ENCODE measurements at places on chromosomes 2 and 18.

DNA sequence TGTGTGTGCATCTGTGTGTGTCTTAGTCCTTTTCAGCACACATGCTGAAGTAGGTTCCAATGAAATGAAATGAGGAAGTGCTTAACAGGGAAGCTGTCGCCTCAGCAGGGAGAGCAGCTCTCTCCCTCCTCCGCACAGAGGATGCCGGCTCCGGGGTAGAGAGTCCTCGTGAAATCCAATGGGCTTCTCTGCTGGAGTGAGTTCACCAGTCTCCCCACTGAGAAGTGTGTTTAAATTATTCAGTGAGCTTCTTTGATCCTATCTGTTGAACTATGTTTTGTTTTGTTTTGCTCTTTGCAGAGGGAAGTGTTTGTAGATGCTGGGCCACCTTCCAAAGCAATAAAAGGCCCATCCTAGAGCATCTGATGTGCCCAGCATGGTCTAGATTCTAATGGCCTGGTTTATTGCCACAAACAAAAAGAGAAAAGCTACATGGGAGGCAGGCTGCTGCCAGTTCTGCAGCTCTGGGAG lies 6.7 kb downstream of the PPP1R7 start:
- DNase-seq = no peak

- no peak for DNase-seq
Measured at GRCh38 chr18:35024965-35025364, 16.2 kb upstream of the MAPRE2 start.

GRCh38 chr2:196234672-196235071 lies 63.3 kb upstream of the STK17B start:
- no peak for DNase-seq

- no peak for DNase-seq
Measured at GRCh38 chr2:68458981-68459380, 8.1 kb downstream of the FBXO48 start.

DNA sequence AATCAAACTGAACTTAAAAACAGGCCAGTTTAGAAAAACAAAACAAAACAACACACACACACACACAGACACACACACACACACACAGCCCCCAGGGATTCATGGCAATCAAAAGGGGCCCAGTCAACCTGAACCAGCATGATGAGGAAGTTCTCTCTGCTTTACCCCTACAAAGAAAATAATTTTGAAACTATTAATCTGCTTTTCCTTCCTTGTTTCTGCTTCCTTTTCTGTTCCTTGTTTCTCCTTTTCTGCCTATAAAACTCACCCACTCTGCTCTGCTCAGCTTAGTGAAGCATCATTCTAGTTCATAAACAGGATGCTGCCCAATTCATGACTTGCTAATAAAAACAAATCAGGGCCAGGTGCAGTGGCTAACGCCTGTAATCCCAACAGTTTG lies 203.1 kb downstream of the RAB3GAP1 start:
- DNase-seq = no peak

DNA sequence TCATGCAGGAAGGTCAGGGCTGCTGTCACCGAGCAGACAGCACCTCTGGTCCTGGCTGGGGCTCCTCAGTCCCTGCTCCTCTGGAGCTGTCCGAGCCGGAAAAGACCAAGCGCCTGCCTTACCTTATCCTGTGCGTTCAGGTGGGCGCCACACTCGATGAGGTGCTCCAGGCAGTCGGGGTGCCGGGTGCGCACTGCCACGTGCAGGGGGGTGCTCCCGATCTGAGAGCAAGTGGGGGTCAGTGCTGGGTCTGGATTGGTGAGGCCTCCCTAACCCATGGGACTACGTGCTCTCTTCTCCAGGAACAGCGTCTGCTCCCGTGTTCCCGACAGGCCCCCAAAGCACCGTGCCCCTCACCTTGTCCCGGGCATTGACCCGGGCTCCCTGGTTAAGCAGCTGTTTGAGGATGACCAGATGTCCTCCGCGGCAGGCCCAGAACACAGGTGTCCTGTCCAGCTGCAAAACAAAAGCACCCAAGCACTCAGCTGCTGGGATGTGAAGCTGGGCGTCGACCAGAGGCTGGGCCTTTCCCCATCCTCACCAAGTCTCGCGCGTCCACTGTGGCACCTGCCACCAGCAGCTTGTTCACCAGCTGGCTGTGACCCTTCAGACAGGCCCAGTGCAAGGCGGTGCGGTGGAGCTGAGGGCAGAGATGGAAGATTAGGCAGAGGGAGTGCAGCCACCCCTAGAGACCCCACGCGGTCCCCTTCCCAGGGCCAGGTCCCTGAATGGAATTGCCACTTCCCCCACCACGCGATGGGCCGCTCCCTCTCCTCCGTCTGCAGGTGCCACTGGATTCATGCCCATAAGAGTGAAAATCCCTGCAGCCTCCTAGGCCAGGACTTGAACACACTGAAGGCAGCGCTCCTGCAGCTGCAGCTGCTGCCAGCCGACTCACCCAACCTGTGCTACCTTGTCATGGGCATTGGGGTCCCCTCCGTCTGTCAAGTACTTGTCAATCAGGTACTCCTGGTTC lies 3.7 kb downstream of the ANKRD23 start:
- DNase-seq = no peak

Data from RKO (cell line).